Stimulated activated CD4-positive, alpha-beta T cell treated with anti-CD3 and anti-CD28 coated beads, Interleukin-2, amount 100 ng/mL, for 48 hours (primary cell): ENCODE measurements at places on chromosomes 2 and 18.

GRCh38 chr18:28511413-28511821 lies 334.5 kb upstream of the CDH2 start:
- DNase-seq = no peak

DNA sequence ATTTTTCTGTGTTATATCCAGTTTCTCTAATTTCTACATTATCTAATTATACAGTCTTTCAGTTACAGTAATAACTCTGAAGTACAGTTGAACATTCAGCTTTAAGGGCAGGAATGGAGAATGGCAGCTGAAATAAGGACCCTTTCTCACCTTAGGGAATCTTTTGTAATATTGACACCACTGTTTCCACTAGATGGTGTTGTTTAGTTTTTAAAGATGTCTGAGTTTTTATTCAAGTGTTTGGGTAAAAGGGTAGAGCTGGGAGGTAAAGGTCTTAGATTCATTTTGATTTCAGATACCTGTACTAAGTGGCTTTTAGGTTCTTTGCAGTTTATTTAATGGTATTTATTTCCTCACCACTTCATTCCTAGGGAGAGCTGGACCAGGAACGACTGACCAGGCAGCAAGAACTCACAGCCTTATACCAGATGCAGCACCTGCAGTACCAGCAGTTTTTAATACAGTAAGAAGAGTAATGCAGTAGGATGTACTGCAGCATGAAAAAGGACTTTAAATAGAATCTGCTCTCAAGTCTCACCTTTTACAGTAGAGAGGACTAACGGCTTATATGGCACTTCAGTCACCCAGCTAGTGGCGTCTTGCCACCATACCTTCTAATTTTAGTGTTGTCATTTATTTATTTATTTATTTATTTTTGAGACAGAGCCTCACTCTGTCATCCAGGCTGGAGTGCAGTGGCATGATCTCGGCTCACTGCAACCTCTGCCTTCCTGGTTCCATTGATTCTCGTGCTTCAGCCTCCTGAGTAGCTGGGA lies 33.2 kb upstream of the KCNJ13 start:
- DNase-seq = no peak

DNA sequence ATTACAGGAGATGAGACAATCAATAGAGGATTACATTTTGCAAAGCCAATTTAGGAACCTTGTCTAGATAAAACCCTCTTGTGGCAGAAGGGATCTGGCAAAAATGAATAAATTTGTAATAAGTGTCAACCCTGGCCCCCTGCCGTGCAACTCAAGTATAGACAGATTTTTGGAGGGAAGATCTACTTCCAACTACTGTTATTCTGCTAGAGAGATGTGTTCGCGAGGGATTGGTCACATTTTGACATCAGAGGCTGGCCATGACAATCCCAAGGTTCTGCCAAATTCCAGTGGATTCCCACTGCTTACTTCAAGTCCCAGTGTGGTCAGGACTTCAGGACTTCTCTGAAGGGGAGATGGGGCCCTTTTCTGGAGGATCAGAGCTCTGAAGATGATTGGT lies 192.6 kb downstream of the SH3RF3 start:
- no peak for DNase-seq

GRCh38 chr2:152729844-152730243 lies 11.4 kb downstream of the ARL6IP6 start:
- no peak for DNase-seq

DNA sequence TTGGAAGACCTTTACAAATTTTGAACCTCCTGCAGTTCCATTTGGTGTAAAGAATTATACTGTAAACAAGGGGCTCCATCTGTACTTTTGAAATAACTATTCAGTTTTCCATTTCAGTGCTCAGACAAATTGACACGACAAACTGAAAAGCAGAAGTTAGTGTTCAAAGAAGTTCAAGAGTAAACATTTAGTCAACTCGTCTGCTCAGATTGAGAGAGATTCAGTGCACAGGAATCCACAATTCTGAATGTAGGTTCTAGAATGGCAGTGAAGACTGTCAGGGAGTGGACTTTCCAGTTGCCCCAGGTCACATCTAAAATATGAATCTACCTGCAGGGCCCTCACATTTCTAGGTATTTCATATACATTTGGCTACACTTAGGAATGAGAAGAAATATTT lies 322.3 kb upstream of the TCF4 start:
- no peak for DNase-seq

- no peak for DNase-seq
Observed at GRCh38 chr2:110124939-110125691, 9.5 kb upstream of the MALL start.

DNA sequence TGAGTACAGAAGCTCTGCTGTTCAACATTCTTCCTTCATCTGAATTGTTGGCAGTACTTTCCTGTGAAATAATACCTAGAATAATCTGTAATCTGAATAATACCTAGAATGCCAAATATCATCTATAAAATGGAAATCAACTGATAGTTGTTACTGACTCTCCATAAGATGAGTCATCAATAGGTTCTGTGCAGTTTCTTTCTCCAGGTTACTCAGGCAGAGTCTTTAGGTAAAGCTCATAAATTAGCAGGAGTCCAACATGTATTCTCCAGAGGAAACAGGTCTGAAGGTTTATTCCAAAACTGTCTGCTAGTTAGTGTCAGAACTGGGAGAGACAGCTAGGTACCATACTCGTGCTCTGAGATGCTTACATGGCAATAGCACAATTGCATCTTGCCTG lies 282.0 kb upstream of the MAP2 start:
- DNase-seq = no peak

DNA sequence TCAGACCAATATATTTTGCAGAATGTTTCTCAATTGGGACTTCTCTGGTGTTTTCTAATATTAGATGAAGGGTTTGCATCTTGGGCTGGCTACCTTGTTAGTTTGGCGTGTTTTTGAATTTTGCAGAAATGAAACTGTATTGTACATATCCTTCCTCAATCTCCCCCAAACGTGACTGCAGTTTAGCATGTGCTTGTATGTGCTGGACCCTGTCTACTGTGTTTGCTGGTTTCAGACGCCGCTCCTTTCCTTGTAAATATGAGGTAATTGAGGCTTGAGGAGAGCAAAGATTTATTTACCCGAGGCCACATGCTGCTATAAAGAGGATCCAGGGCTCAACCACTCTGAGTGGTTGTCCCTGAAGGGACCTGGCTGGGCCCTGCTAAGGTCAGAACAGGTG lies 57.2 kb downstream of the NGEF start:
- no peak for DNase-seq

- no peak for DNase-seq
Observed at GRCh38 chr2:209391776-209392401, 32.0 kb upstream of the MAP2 start.

- no peak for DNase-seq
Observed at GRCh38 chr2:220076734-220077133, 449.3 kb downstream of the SLC4A3 start.

GRCh38 chr2:96152304-96153161 lies 7.3 kb upstream of the DUSP2 start:
- no peak for DNase-seq

DNA sequence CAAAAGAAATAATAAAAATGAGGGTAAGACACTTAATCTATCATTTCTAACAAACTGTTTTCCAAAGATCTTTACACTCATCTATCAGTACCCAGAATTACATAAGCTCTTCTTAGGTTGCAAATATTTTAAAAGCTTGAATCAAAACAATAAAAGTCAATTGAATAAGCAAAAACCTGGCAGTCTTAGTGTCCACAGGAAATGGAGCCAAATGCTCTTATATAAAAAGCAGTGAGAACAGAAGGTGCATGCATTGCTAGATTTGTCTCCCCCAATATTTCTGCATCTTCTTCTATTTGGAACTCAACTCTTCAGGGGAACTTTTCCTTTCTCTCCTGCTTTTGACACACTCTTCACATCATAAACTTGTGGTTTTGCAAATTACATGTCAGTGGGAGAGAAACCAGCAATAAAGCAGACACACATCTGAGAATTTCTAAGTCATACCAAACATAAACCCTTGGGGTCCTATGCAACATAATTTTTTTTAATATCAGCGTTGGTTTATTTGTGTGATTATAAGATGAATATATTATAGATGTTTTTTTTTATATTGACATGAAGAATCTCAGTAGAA lies 343.9 kb upstream of the ACVR2A start:
- DNase-seq = no peak

GRCh38 chr2:100260712-100261620 lies 61.3 kb downstream of the LONRF2 start:
- DNase-seq = no peak

GRCh38 chr2:186467421-186467820 lies 18.6 kb upstream of the ZC3H15 start:
- DNase-seq = no peak

DNA sequence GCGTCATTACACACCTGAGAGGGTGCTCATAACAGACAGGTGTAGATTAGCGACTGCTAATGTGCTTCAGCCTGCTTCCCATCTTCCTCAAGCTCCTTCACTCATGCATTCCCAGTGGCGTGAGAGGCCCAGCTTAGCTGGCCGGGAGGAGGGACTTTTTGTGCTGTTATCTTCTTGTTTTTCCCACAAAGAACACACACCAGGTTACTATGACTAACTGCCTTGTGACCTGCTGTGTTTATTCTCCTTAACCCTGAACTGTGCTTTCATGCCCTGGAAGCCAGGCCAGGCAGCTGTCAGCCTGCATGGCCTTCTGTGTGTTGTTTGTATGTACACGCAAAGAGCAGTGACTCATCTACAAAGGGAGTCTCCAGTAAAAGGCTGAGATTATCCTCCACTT lies 143.8 kb downstream of the PIEZO2 start:
- no peak for DNase-seq

GRCh38 chr18:13581496-13582177 lies 144.7 kb downstream of the FAM210A start:
- DNase-seq = no peak

- DNase-seq = no peak
Observed at GRCh38 chr2:8918412-8918811, 81.0 kb upstream of the KIDINS220 start.

DNA sequence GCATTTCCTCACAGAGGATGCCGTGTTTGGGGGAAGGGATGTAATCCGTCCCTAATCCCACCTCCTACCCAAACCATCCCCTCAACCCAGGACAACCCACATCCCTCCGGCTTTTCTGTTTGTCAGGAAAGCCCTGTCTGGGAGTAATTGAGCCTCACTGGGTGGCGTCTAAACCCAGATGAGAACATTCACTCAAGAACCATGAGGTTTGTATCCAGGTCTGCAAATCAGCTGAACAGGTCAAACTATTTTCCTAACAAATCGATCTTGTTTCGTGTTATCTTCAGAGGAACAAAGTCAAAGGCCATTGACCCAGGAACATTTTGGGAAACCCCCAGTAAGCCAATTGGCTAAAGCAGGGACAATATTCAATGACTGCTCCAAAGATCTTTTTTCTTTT lies 25.7 kb downstream of the CYP27C1 start:
- DNase-seq = no peak

GRCh38 chr18:9992300-9992972 lies 78.6 kb downstream of the VAPA start:
- DNase-seq = no peak

GRCh38 chr2:12116228-12116750 lies 369.9 kb downstream of the LPIN1 start:
- no peak for DNase-seq

GRCh38 chr18:23922939-23923338 lies 91.6 kb upstream of the TTC39C start:
- no peak for DNase-seq

- DNase-seq = no peak
Observed at GRCh38 chr2:238090887-238091286, 9.3 kb upstream of the ESPNL start.

GRCh38 chr2:222799262-222799918 lies 61.4 kb upstream of the ACSL3 start:
- no peak for DNase-seq

DNA sequence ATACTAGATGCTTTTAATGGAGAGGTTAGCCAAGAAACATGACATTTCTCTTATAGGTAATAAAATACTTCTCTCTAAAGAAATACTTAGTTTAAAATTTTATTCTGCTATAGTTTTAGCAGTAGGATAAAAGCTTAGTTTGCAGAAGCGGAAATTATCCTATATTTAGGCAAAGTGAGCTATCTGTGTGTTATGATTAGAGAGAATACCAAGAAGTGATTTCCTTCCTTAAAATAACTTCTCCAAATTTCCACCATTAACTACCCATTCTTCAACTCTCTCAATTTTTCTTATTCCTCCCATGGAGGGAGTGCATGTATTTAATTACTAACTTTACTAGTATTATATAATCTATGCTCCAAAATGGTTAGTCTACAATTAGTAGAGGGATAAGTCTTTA lies 15.8 kb upstream of the IL1RL1 start:
- no peak for DNase-seq

- DNase-seq = no peak
Observed at GRCh38 chr18:57768537-57769326, 34.4 kb downstream of the ATP8B1 start.

DNA sequence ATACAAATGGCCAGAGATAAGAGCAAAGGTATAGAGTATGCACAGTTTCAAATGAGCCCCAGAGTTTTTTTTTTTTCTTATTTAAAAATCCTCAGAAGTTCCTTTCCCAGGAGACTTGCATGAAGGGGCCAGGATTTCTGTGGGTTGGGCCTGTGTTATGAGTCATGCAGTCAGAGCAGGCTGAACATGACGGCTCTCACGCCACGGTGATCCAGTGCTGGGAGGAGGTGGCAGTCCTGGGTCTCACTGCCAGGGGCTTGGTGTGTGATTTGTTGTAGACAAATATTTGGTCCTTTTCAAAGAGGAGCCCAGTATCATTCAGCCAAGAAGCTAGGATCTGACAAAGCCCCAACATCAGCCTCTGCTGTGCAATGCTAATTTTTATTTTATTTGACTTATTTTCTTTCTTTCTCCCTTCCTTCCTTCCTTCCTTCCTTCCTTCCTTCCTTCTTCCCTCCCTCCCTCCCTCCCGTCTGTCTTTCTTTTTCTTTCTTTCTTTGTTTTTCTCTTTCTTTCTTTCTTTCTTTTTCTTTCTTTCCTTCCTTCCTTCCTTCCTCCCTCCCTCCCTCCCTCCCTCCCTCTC lies 10.4 kb upstream of the KCNE4 start:
- DNase-seq = no peak

DNA sequence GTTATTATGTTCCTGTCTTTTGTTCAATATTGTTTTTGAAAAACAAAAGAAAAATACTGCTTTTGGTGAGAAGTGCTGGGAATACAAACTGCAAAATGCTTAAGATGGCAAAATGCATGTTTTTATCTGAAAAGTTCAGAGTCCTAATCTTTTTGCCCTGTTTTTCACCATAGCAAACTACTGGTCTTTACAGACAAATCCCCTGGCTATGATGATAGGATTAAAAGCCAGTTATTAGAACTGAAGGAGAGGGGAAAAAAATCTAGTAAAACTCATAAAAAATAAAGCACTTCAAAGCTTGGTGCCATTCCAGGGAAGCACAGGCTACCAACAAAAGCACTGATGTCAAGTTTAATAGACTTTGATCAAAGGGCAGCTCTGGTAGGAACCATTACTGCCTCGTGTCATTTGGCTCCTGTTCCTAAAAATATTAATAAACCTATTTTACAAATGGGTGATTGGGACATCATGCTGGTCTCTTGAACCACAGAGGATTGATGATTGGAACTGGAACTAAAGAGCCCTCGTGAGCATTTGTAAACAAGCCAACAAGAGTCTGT lies 194.7 kb downstream of the RAB3GAP1 start:
- no peak for DNase-seq
